Activated T-helper 17 cell treated with anti-CD3 and anti-CD28 coated beads, Interleukin-2, amount 50 U/mL, for 72 hours (primary cell): ENCODE measurements at places on chromosomes 6 and 20. TPM values are rescaled to one million over a fixed set of nuclear protein-coding genes. Genes with fewer than 3 reads are reported as not detected.
A peak's percentile ranks its signal among the peaks of the same experiment; 100 is the strongest.

DNA sequence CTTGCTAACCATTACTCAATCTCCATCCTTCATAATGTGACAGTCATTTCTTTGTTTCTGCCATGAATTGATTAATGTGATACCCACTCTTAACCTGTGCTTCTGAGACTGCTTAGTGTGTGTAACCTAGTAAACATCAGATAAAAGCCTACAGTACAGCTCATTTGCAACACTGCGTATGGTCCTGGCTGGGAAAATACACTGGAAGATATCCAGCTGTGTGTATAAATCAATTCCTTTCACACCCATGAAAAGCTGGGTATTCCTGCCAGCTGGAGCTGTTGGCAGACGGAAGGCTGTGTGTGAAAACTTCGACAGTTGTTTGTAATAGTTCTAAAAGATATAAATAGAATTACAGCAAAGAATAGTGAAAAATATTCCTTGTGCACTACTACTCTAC, 509.2 kb downstream of the FRK start:
- ATAC-seq: no peak

- ATAC-seq: no peak
Measured at GRCh38 chr20:57667924-57668782, 41.7 kb downstream of the PMEPA1 start.

DNA sequence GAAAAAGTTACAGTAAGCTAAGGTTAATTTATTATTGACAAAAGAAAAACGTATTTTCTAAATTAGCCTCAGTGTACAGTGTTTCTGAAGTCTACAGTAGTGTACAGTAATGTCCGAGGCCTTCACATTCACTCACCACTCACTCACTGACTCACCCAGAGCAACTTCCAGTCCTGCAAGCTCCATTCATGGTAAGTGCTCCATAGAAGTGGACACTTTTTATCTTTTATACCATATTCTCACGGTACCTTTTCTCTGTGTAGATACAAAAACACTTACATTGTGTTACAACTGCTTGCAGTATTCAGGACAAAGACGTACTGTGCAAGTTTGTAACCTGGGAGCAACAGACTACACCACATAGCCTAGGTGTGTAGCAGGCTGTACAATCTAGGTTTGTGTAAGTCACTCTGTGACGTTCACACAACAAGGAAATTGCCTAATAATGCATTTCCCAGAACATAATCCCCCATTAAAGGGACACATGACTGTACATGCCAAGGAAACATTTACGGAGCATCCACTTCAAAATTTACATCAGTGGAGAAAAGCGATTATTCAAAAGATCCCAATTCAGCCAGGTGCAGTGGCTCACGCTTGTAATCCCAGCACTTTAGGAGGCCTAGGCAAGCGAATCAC, 133.4 kb downstream of the BANF2 start:
- no peak for ATAC-seq

DNA sequence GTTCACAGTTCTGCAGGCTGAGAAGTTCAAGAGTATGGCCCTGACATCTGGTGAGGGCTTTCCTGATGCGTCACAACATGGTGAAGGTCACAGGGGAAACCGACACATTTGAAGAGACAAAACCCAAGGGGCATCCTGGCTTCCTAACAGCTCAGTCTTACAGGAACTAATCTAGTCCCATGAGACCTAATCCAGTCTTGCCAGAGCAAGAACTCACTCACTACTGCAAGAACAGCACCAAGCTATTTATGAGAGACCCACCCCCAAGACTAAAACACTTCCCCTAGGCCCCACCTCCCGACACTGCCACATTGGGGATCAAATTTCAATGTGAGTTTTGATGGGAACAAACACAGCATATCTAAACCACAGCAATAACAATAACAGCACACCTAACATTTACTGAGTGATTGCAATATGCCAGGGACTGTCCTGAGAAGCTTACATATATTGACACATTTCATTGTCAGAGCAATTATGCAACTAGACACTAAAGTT, 46.6 kb downstream of the TPBG start:
- ATAC-seq: no peak

DNA sequence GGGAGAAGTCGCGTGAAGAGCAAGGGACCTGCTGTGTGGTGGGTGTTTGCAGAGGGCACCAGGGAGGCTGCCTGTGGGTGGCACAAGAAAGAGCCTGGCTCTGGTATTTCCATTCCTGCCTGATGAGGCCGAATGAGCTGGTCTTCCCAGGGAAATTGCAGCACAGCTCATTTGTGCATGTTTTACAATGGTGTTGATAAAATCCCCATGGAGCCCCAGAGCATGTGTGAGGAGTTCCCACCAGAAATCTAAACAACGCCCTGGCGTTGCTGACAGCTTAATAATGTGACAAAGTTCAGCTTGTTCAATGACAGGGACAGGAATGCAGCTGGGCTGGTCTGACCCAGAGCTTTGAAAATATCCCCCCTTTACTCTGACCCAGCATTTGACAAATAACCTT, 135.5 kb downstream of the CLIC5 start:
- ATAC-seq: no peak

DNA sequence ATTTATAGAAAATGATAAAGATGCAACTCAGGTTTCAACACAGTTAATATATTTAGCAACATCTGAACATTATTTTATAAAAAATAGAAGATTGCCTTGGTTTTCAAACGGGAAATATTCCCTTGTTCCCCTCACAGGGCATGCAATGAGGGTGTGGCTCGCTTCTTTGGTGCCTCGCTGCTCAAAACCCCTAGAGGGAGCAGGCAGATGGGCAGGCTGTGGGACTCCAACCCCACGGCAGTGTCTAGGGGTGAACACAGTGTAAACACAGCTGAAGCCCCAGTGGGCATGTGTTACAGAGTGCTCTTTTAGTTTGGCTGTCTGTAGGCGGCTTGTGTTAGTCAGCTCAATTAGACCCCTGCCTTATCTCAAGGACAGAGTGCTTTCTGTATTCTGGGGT, 560.8 kb upstream of the IMPG1 start:
- no peak for ATAC-seq

GRCh38 chr6:15266423-15266996, 20.6 kb downstream of the JARID2 start:
- ATAC-seq: no peak

- ATAC-seq: no peak
Measured at GRCh38 chr20:44111712-44112335, 75.2 kb downstream of the JPH2 start.

DNA sequence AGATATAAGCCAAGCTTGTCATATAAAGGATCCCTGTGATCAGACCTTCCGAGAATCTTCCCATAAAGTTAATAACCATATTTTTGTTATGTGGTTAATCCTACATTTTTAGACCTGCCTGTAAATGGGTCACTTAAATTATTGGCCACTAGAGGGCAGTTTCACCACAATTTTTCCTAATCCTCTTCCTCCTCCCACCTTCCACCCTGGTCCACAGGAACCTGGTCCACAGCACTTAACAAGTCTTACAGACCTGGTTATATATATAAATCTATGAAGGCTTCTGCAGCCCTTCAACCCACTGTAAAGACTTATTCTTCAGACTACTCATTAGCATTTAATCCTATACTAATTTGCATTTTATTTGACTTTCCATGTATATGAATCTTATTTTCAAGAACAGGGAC, 28.3 kb downstream of the MRS2 start:
- ATAC-seq: peak; percentile 50

GRCh38 chr6:110538416-110539160, 62.2 kb upstream of the SLC22A16 start:
- no peak for ATAC-seq

- no peak for ATAC-seq
Measured at GRCh38 chr6:170441316-170441715, 111.8 kb downstream of the PSMB1 start.

GRCh38 chr6:1503811-1504210, 105.9 kb upstream of the FOXC1 start:
- no peak for ATAC-seq

DNA sequence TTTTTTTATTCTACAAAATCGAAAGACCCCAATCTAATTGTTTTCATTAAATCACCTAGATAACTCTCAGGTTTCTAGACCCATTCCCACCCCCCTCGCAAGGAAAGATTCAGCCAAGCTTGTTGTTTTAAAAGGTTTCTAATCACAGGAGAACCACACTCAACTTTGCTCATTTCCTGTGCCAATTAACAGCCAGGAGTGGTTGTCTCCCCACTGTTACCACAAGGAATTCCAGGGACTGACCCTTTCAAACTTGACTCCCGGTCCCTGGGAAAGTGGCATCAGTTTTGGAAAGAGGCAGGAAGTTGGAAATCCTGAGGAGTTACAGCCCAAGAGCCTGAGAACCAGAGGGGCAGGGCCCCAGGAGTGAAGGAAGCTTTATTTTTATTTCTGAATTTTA, 561.3 kb upstream of the JAG1 start:
- ATAC-seq: no peak

- ATAC-seq: no peak
Measured at GRCh38 chr20:36796875-36797274, 23.3 kb upstream of the DSN1 start.

DNA sequence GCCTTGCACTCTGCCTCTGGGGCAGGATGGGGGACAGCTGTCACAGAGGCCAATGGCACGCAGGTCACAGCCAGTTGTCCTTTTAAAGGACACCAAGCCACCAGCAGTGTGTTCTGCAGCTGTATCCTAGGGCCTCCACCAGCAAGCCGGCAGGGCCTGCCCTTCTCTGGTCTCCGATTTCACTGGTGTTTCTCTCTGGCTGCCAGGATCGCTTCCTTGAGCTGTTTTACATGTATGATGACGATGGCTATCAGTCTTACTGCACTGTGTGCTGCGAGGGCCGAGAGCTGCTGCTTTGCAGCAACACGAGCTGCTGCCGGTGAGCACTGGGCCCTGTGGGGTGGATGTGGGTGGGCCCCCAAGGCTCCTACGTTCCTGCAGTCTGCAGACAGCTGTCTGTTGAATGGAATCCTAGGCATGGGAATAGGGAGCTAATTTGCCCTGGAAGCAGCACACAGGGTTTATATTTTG, 22.7 kb upstream of the MAPRE1 start:
- ATAC-seq: no peak

DNA sequence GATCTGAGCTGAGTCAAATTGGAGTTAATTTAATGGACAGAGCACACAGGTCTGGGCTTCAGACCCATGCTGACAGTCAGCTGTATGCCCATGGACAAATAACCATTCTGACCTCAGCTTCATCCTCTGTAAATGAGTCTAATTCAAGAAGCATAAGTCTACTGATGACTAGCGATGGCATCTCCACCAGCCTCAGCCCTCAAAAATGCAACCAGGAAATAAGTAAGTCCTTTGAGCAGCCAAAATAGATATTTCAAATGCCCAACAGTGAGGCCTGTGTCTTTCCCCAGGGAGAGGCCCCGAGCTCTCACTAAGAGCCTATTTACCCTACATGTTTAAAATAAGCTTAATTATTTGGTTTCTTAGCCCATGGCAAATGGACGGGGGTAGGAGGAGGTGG, 114.2 kb upstream of the MTHFD1L start:
- ATAC-seq: no peak

DNA sequence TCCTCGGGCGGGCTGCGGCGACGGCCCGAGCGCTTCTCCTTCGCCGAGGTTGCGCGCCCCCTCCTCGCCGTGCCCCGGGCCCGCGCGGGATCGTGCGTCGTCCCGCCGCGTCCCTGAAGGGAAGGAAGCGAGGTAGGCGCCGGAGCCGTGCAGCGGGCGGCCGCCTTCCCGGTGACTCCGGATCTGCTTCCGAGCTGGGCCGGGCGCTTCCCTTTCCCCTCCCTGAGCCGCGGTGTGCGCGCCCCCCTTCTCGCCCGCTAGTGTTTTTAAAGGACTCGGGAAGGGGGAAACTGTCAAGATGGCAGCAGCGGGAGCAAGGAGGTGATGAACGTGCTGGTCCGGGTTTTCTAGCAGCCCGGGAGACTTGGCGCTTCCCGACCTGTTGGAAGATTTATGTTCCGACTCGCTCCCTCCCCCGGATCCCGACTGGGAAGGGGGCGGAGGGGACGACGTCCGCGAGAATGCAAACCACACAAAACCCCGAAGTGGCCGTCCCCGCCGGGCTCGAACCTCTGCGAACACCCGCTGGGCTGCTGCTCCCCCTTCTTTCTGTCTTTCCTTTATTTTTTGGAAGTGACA, 744 bp upstream of the FOXO3 start:
- ATAC-seq: peak; percentile 1

DNA sequence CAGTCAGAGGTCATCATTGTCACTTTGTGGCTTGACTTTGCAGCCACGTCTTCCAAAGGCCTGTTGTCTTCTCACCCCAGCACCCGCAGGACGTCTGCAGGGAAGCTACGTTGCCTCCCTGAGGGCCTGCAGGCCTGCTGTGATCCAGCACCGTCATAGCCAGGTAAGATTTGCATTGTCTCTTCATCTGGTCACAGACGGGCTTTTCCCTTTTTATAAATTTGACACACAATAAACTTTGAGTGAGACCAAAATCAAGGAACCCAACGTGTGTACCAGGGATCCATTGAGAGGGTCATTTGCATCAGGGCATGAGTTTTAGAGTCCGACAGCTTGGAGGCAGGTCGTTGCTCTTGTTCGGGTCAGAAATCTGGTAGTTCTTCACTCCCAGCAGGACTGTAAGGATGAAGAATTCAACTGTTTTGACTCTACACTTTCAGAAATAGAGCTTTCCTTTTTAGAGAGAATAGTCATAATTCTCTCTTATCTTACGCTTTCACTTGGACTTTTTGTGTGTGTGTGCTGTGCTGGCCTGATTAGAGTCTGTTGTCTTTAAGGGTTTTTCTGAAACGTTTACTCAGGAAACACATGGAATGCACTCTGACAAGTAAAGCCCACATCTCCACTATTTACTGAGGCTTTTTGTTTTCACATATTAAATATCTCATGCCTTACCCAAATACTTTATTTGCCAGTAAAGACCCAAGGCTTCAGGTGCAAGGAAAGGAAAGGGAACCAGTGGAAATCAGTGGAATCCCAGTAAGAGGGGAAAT, 177.2 kb upstream of the TAB2 start:
- ATAC-seq: peak; percentile 89

DNA sequence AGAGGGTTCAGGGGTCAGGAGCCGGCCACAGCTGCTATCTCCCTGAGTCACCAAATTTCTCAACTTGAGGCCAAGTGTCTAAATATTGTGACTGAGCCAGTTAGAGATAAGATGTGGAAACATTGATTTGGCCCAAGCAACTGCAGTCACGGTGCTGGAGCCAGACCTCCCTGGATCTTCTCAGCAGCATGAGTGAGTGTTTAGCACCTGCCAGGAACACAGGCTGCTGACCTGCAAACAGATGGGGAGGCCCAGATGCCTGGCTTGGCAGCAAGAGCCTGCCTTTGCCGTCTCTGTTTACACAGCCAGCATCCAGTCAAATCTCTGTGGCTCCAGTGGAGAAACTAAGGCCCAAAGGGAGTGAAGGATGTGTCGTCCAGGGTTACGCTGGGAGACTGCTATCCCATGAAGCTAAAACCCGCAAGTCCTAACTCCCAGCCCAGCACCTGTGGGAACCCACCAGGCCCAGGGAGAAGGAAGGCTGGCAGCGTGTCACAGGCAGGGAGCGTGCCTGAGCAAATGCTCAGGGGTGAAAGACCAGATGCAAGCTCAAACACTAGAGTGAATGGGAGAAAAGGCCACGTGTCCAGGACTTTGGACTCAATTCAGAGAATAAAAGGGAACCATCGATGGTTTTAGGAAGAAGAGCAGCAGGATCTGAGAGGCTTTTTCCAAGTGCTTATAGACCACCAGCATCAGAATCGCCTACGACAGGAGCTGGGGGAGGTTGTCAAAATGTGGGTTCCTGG, 15.9 kb upstream of the PTGIS start:
- ATAC-seq: peak; percentile 31

Gene ZFAND3
- total RNA-seq: 32.0 TPM

Gene PHF20
- total RNA-seq: 70.3 TPM

Gene PSORS1C1
- total RNA-seq: not detected

Gene CST2
- not detected for total RNA-seq

Gene SAPCD1
- 12.1 TPM for total RNA-seq

Gene B3GAT2
- total RNA-seq: not detected

Gene SLC22A3
- total RNA-seq: 0.11 TPM

Gene OPRM1
- total RNA-seq: not detected
